ENCODE measurements at places on chromosomes 4 and X. TPM values are rescaled to one million over a fixed set of nuclear protein-coding genes. Genes with fewer than 3 reads are reported as not detected.

F8A1 gene
- 2.4 TPM for total RNA-seq

CLGN gene
- total RNA-seq = 0.78 TPM

SLC34A2 gene
- not detected for total RNA-seq

PIM2 gene
- 9.4 TPM for total RNA-seq

AREG gene
- 2,086 TPM for total RNA-seq

DOK7 gene
- 1.9 TPM for total RNA-seq

GPRIN3 gene
- not detected for total RNA-seq

CHRNA9 gene
- not detected for total RNA-seq

MORF4L2 gene
- total RNA-seq = 284 TPM

CHRDL1 gene
- not detected for total RNA-seq

WDR17 gene
- total RNA-seq = 1.4 TPM

VEGFC gene
- total RNA-seq = 45.7 TPM

FMR1NB gene
- not detected for total RNA-seq

PDLIM5 gene
- 61.1 TPM for total RNA-seq

AR gene
- not detected for total RNA-seq

DDX60 gene
- total RNA-seq = 5.5 TPM

EFHC2 gene
- 0.55 TPM for total RNA-seq

PNPLA4 gene
- total RNA-seq = 35.3 TPM

ARMCX2 gene
- 45.7 TPM for total RNA-seq

TKTL1 gene
- total RNA-seq = not detected

ZCCHC18 gene
- not detected for total RNA-seq

USP51 gene
- 0.38 TPM for total RNA-seq

ARHGEF9 gene
- total RNA-seq = 14.4 TPM

JAKMIP1 gene
- total RNA-seq = not detected

ZAR1 gene
- total RNA-seq = not detected

ADGRL3 gene
- total RNA-seq = under 0.01 TPM

SUPT20HL1 gene
- total RNA-seq = not detected

FAT4 gene
- 0.65 TPM for total RNA-seq

NAT8L gene
- not detected for total RNA-seq

NLRP2B gene
- total RNA-seq = not detected

ASB9 gene
- 0.91 TPM for total RNA-seq
